ENCODE measurements at places on chromosomes 2 and 18. TPM values are rescaled to one million over a fixed set of nuclear protein-coding genes. Genes with fewer than 3 reads are reported as not detected.

The FOXD4L1 gene
- 0.19 TPM for total RNA-seq

DNA sequence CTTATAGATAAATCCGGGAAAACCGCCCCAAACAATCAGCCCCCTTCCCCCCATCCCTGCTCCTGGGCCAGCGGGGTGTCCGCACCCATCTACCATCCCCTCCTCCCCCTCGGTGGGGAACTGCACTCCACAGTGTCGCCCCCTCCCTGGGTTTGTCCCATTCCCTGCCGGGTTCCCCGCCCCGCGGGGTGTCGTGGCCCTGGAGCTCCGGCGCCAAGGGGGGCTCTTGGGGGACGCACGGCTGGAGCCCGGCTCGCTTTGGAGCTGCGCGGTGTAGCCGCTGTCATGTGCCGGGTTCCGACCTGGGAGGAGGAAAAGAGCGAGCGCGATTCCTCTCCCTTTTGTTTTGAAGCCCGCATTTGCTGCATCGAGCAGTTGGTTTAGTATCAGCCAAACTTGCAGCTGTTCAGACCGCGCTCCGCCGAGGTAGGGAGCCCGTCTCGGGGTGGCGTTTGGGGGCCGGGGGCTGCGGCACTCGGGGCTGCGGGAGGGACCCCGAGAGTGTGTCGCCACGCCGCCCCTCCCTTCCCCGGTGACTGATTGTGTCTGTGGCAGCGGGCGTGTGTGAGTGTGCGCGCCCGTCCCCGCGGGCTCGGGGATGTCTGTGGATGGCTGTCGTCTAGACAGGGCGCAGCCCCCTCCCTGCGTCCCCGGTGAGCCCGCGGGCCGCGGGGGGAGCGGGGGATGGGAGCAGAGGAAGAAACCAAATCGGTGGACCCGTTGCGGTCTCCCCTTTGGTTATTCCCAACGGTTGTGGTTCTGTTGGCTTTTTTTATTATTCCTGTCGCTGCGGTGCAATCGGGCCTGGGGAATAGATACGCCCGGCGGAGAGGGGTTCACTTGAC lies 797 bp downstream of the CTIF start:
- H3K27me3 ChIP-seq, result no peaks in the 10 kb centered on the region
- peak; percentile 51 for DNase-seq
- H3K27ac ChIP-seq, result peak overlapping the region; percentile 83

The LMAN2L gene
- 15.8 TPM for total RNA-seq

GRCh38 chr2:236813766-236814165 lies 244.1 kb downstream of the ACKR3 start:
- H3K4me1 ChIP-seq, result no peaks in the 10 kb centered on the region
- H3K4me3 ChIP-seq, result no peak overlapping the region
- H3K27ac ChIP-seq, result no peak overlapping the region

The STARD6 gene
- not detected for total RNA-seq

DNA sequence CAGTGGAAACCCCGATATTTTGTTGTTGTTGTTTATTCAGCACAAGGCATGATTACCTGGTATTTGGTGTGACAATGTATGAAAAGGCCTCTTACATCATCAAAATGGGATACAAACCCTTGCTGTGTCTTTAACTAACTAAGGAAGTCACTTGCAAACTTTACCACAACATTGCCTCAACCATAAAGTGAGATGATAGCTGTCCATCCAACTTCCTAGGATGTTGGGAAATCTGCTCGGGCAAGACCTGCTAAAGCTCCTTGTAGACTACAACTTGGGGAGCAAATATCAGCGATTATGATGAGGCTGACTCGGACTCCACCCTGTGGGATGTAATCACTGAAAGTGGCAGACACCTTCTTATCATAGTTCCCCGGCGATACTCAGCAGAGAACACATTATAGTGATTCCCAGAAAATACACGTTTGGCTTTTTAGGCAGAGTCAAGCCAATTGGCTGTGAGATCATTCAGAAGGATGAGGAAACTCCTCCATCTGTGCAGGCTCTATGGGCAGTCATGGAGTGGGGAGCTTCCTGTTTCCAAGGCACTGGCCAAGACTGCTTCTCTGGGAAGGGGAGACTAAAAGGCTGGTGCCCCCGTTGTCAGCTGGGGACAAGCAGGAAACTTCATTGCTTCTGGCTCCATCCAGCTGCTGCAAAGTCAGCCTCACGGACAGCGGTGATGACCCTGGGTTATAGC lies 289.0 kb downstream of the RNF144A start:
- DNase-seq, result no peak
- H3K27me3 ChIP-seq, result no peaks in the 10 kb centered on the region
- no peak overlapping the region for H3K4me3 ChIP-seq
- no peaks in the 10 kb centered on the region for H3K4me1 ChIP-seq

The GKN1 gene
- total RNA-seq, result not detected

The PSD4 gene
- 37.6 TPM for total RNA-seq

DNA sequence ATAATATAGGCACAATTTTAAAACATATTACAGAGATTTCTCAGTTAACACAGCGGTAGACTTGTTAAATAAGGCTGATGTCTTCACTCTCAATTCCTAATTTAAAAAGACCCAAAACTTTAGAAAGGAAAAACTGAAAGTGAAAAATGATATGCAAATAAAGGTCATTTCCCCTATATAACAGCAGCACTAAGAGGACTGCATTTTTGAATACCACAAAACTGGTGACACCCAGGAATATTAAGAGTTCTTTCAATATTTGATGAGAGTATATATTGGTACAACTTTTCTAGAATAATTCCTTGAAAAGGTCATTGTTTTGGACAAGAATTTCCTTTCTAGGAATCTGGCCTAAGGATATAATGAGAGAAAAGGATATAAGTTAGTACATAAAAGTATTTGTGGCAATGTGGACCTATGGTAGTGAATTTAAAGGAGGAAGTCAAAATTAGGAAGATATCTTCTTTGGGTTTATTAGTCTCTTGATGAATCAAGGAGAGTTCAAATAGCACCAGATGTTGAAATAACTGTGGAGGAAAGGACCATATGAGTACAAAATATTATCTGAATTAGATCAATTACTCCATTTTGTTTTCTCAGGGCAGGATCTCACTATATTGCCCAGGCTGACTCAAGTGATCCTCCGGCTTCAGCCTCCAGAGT lies 70.3 kb downstream of the TMEM237 start:
- H3K36me3 ChIP-seq, result no peaks in the 10 kb centered on the region
- no peak overlapping the region for H3K4me3 ChIP-seq
- H3K27me3 ChIP-seq, result no peaks in the 10 kb centered on the region
- H3K4me1 ChIP-seq, result no peaks in the 10 kb centered on the region
- H3K27ac ChIP-seq, result no peak overlapping the region

- H3K27me3 ChIP-seq, result no peaks in the 10 kb centered on the region
- no peaks in the 10 kb centered on the region for H3K4me1 ChIP-seq
- DNase-seq, result no peak
These were observed 39.1 kb downstream of the RMC1 start for GRCh38 chr18:23542461-23542860.

The SERPINB5 gene
- total RNA-seq, result not detected

DNA sequence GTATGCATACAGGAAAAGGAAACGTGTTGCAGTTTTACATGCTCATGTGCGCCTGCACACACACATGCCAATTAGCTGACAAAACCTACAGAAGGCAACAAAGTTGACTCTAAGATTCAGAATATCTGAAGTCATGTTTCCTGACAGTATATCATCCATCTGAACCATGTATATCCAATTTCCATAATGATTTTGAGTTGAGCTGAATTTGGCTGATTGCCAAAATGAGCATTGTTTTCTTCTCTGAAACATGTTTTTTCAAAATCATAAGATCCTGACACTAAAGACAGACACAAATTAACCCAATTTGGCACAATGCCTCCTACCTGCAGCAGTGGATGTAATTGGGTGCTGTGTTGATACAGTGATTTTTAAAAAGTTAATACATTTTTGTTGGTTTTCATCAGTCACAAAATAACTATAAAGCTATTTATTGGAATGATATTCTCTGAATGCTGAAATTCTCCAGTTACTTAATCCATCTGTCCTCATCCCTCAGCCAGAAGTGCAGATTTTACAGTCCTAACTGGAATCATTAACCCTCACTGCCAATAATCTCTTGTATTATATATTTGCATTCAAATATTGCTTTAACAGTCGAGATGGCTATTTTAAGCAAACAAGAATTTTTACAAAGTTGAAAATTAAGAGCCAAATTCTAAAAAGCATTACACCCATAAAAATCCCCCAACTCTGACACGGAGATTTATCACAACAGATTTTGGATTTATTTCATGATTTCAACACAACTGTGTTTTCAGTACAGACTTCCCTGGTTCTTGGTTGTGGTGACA lies 161.7 kb upstream of the LMAN1 start:
- H3K4me1 ChIP-seq, result no peaks in the 10 kb centered on the region
- no peaks in the 10 kb centered on the region for H3K27me3 ChIP-seq
- DNase-seq, result no peak
- H3K36me3 ChIP-seq, result no peaks in the 10 kb centered on the region
- no peak overlapping the region for H3K27ac ChIP-seq

The IL36A gene
- total RNA-seq, result not detected

The EIPR1 gene
- 12.5 TPM for total RNA-seq

The CRYBA2 gene
- total RNA-seq, result 5.9 TPM

DNA sequence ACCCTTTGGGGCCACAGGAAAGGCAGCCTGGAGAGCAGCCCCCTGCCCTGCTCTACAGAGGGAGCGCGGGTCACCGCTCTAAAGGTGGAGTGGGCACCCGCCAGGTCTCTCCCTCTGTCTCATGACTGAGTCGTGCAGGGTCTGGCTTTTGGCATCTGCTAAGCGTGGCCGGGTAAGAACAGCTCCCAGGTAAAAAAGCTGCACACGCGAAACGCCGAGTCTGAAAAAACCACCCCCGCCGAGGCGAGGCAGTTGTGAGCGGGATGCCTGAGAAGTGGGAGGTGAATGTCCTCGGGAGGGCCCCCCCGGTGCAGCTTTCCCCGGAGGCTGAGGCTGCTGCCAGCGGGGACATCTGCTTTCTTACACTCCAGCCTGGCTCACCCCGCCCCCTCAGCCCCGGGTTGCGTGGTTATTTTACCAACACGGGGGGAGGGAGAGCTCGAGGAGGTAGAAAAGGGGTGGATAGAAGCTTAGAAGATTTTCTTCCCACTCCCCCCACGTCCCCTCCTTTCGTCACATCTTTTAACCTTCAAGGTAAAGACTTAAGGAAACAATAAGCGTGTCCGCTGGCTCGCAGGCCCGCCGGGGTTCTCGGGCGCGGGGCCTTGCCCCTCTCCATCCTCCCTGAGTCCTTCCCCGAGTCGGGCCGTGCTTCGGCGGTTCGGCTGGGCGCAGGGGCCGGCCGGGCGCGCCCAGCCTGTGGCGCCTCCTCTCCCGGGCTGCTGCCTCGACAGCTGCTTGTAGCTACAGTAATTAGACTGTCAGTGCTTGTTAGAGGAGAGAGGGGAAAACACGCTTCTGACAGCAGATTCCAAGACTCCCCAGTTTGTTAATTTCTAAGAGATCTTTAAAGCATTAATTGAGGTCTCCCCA lies 70.6 kb upstream of the PSMD14 start:
- no peaks in the 10 kb centered on the region for H3K36me3 ChIP-seq
- no peak overlapping the region for H3K27ac ChIP-seq
- H3K4me3 ChIP-seq, result peak overlapping the region; percentile 47
- DNase-seq, result peak; percentile 41
- no peaks in the 10 kb centered on the region for H3K4me1 ChIP-seq

The CYRIA gene
- 2.2 TPM for total RNA-seq

The CFC1B gene
- total RNA-seq, result 0.55 TPM

GRCh38 chr2:99613980-99614379 lies 124.2 kb upstream of the REV1 start:
- H3K27ac ChIP-seq, result no peak overlapping the region
- DNase-seq, result no peak
- no peak overlapping the region for H3K4me3 ChIP-seq
- no peaks in the 10 kb centered on the region for H3K4me1 ChIP-seq
- no peaks in the 10 kb centered on the region for H3K27me3 ChIP-seq
